ENCODE measurements at places on chromosomes 5 and 9.
A peak's percentile ranks its signal among the peaks of the same experiment; 100 is the strongest.

DNA sequence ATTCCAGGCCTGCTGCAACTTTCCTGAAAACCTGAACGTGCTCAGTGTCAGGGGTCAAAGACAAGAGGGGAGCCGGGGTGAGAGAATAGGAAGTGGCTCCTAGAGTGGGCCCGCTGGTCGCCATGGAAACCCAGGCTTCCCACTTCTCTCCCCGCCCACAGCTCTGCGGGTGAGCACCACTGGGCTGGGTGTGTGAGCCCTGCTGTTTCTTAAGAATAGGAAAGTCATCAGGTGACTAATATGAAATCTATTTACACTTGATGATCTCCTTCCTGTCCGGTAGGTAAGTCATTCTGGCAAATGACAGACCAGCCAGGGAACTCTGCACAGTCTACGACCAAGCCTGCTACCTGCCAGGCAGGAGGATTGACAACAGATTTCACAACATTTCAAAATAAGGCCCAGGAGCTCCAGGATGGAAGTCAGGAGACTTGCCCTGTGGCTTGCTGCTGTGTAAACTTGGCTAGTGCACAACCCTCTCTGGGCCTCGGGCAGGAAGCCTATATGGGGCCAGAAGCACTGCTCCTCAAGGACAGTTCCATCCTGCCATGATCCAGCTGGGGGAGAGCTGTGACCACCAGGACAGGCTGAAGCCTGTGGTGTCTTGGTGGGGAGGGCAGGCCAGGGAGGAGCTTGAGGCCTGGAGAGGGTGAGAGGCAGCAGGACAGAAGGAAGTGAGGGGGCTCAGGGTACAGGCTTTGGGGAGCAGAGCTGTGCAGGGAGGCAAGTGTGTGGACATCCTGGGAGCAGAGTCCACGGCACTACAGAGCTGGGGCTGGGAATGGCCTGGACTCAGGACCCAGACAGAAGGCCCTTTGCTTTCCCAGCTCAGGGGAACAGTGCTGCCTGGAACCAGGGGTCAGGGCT is 60.6 kb downstream of the SHB start:
- peak; percentile 92 for DNase-seq

DNA sequence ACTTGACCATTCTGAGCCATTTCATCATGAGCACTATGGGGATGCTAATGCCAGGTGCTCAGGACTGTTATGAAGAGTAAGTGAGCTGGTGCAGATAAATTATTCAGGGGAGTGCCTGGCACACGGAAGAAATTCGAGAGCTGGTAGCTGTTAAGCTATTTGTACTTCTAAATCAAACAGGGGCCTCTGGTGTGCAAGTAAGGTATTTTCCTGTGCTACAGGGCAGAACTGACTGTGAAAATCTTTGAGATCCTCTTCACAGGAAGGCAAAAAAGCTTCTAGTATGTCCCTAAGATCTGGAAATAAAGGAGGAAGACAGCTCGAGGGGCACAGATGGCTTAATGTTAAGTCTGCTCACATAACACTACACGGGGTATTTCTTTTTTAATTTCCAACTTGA is 106.3 kb upstream of the SPOCK1 start:
- no peak for DNase-seq

DNA sequence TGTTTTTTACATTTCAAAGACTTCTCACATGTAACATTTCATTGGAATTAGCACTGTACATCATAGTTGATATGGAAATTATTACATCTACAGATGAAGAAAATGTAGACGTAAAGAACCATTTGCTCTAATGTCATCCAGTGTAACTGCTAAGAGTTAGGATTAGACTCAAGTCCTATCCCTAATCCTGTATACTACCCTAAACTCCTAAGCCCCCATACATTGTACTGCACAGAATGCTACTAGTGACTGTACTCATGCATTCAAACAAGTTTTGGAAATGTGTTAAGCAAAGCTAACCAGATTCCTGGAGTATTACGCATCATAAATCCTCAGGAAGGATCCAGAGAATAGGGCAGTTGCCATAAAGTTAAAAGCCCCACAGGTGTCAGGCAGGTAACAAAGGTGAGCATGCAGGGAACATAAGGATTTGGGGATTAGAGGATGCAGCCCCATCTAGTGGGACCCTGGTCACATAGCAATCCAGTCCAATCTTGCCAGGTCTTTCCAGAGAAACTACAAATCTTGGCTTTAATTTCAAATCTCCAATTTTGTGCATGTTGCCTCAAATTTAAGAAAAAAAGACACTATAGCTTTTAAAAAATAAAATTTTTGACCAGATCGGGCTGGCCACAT is 32.0 kb downstream of the HAVCR1 start:
- DNase-seq, result no peak

DNA sequence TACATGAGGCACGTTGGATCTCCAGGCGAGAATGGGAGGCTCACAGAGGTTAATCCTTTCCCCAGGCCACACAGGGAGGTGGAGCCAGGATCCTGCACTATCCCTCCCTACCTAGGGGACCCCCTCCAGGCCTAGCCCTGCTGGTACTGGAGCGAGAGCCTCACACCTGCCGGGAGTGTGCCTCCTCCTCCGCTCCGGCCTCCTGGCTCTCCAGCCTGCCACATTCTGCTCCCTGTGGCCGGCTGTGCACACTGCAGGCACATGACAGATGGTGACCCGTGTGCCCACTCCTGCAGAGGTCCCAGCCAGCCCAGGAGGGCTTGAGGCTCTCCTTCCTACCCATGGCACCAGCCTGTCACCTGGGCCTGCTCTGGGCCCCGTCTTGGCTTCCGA is 93.4 kb downstream of the RXRA start:
- DNase-seq, result no peak

- DNase-seq, result no peak
These were observed 11.2 kb upstream of the ZCCHC9 start for GRCh38 chr5:81290146-81290545.

- DNase-seq, result no peak
These were observed 179.9 kb downstream of the GLIS3 start for GRCh38 chr9:4119778-4120554.

GRCh38 chr5:154528005-154528594 is 50.1 kb upstream of the HAND1 start:
- DNase-seq, result no peak

DNA sequence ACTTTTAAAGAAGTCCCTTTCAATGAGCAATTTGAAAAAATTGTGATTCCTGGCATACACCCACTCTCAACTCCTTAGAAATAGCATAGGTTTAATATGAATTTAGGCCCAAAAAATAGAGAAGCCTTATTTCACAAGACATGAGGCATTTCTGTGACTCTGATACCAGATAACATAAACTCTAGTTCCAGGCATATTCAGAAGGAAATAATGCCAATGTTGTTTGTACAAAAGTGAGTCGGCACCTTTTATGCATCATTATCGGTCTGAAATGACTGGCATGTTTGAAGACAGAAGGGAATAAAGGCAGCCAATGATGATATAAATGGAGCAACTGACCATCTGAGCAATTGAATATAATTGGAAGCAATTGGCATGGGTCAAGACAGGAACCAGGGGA is 19.4 kb upstream of the RECK start:
- DNase-seq, result no peak

DNA sequence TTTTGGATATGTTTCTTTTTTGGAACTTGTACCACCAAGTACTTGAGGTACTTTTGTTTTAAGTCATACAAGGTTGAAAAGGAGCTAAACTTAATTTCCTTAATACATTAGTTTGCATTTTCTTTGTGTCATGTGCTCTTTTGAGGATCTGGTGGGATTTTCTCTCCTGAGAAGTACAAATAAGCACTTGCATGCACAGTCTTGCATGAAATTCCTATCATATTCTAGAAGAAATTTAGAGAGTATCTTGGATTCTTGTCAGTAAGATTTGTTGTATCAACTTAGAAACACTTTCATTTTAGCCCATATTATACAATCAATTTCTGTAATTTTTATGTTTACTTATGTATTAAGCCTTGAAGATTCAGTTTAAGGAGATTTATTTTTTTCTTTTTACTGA is 64.9 kb downstream of the CCNH start:
- DNase-seq, result no peak

DNA sequence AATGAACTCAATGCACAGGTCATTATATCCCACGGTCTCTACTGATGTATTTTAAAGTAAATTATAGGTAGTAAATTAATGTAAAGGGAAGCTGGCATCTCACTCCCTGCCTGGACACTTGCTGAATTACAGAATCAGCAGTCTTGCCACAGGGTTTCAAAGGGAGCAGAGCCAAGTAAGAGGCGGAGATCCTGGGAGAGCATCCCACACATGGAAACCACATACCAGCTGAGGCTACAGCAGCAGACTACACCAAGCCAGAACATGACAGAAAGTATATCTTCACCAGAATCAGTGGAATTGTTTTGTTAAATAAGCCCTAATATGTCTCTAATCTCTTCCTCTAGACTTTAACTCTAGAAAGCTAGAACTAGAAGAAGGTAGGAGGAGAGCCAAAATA is 1689.2 kb upstream of the WWC1 start:
- no peak for DNase-seq

GRCh38 chr9:77488439-77489126 is 159.5 kb downstream of the GNA14 start:
- no peak for DNase-seq

- DNase-seq, result no peak
These were observed 8.7 kb upstream of the SPOUT1 start for GRCh38 chr9:128838338-128838737.

DNA sequence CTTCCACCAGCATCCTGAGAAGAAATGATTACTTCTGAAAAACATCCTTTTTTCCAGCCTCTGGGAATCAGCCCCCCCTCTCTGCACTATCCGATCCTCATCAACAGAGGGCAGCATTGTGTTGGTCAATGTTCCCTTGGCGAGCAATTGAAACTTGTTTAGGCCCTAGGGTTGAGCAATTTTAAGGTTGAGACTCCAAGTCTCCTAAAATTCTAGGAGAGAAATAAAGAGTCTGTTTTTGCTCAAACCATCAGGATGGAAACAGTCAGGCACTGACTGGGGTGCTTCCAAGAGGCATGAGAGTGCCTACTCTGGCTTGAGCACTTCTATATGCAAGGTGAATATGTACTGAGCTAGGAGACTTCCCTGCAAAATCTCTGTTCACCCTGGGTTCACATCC is 12.4 kb upstream of the CYFIP2 start:
- DNase-seq, result peak; percentile 34

DNA sequence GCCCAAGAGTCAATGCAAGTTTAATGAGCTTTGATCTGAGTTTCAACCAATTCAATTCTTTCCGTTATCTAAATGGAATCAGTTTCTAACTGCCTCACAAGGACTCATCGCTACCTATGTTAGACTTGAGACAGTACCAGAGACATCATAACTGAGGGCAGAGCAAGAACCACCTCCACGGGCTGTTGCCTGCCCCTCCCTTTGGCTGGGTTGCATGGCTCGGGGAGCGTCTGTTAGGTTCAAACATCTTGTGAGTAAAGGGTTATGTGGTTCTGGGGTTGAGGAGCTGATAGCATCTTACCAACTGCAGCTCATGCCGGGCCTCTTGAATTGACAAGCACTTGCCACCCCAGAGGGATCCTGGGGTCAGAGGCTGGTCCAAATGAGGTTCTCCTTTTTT is 457.9 kb downstream of the ENC1 start:
- no peak for DNase-seq

All from A172 (cell line).